ENCODE measurements at places on chromosomes 2 and 18.

DNA sequence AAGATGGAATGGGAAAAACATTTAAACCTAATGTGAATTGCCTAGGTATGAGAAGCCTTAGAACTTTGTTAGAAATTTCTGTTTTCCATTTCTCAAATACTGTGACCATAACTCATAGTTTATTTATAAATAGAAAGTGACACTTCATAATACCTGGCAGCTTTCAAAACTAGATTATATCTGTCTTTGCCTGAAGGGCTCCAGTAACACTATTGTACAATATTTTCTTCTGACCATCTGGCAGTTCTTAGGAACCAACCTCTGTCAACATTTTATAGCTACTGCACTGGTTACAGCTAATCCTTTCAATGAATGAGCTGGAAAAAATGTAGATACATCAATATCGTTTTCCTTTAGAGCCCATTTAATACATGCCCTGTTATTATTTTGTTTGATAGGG, 237.4 kb downstream of the CAMKMT start:
- no peak for DNase-seq

- DNase-seq: no peak
Observed at GRCh38 chr2:216015722-216016464, 2.5 kb upstream of the MREG start.

DNA sequence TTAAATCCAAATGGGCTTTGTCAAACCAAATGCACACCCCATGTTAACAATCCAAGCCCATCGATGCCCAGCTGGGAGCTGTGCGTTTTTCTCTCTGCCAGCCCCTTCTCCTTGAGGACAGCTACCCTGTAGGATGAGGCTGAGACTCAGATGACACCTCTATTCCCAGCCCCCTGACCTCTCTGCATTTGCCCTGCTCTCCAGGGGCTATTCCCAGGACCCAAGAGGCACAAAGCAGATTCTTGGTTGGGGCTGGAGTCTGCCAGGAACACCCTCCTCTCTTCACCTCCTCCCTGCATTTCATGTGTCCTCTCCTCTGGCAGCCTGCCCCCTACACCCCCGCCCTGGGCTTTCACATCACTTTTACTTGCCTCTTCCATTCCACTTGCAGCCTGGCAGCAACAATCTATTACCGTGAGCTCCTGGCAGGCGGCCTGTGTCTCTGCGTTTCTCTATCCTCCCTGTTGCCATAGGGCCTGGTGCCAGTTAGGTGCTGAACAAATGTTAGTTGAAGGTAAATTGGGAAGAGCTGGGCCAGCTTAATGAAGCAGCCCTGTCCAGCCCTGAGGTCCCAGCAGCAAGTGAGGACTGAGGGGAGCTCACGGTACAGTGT, 51.8 kb downstream of the ADD2 start:
- DNase-seq: no peak

- DNase-seq: no peak
Observed at GRCh38 chr18:42374961-42375360, 419.9 kb downstream of the PIK3C3 start.

DNA sequence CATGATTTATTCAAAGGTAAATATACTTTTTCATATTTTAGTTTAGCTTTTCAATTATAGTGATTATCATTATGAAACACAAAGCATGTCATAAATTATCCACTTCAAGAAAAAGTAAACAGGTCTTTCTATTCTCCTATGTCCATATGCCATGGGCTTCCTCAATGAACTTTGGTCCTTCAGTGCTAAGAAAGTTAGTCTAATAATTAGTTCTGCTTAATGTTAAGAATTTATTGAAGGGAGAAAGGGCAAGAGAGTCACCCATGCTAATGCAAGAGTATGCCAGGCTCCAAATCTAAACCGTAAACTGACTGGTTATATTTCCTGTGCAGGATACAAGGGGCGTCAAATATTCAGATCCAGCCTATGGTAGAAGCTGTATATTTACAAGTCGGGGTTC, 96.2 kb downstream of the GORASP2 start:
- no peak for DNase-seq

GRCh38 chr2:96501886-96502810, 3.0 kb downstream of the NEURL3 start:
- DNase-seq: no peak

- DNase-seq: no peak
Observed at GRCh38 chr2:113281910-113282746, 3.4 kb upstream of the PAX8 start.

DNA sequence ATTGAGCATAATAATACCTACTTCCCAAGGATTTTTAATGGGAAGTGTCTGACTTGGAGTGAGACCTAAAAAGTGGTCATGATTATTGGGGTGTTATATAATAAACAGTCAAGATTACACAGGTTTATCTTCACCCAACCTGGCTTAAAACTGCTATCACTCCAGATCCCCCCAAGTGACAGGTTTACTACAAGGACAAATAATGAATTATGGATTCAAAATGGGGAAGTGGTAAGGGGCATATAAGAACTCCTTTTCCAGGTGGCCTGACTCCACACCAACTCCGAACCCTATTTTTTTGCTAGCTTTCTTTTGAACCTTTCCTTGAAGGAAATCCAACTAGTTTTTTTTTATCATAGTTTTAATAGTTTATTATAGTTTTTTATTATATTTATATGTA, 663.0 kb upstream of the FANCL start:
- no peak for DNase-seq

DNA sequence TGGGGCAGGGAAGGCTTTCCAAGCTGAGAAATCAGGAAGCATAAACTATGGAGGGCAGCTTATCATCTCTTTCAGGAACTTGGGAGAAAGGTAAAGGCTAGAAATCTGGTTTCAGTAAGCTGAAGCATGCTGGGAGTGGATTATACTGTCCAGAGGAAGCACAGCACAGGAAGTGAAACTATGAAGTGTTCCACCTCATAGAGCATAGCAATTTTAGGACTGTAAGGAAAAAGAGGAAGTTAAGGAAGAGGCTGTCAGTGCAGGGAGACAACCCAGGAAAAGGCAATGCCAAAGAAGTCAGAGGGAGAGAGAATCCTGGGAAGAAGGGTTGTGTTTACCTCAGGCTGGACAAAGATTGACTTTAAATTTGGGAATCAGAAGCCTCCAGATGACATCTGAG, 51.9 kb downstream of the EFEMP1 start:
- no peak for DNase-seq

GRCh38 chr2:73285159-73285739, 971 bp upstream of the FBXO41 start:
- DNase-seq: no peak

DNA sequence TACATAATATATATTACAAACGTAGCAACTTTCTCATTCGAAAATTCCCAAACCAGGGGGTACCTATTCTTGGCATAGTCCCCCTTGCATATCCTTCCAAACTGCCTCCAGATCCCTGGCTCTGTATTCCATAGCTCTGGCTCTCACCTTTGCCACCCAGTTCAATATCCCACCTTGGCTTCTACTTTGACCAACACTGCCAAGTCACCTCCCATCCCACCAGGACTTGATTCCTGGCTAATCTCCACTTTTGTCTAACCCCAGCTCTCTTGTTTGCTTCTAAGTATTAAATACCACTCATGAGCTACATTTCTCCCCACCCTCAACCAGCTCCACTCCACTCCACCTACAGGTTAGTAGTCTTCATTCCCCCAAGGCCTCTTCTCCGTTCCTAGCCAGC, 103.2 kb upstream of the WDR75 start:
- DNase-seq: no peak

- no peak for DNase-seq
Observed at GRCh38 chr18:2715990-2716389, 60.5 kb downstream of the SMCHD1 start.
